ENCODE measurements at places on chromosomes 6 and 20. TPM values are rescaled to one million over a fixed set of nuclear protein-coding genes. Genes with fewer than 3 reads are reported as not detected.
A peak's percentile ranks its signal among the peaks of the same experiment; 100 is the strongest.

- no peak for DNase-seq
Observed at GRCh38 chr20:9515741-9516233, 1.4 kb downstream of the LAMP5 start.

- DNase-seq = no peak
Observed at GRCh38 chr6:113574147-113574546, 283.0 kb upstream of the MARCKS start.

Gene RIMS4
- 1.3 TPM for total RNA-seq

Gene MEP1A
- not detected for total RNA-seq

DNA sequence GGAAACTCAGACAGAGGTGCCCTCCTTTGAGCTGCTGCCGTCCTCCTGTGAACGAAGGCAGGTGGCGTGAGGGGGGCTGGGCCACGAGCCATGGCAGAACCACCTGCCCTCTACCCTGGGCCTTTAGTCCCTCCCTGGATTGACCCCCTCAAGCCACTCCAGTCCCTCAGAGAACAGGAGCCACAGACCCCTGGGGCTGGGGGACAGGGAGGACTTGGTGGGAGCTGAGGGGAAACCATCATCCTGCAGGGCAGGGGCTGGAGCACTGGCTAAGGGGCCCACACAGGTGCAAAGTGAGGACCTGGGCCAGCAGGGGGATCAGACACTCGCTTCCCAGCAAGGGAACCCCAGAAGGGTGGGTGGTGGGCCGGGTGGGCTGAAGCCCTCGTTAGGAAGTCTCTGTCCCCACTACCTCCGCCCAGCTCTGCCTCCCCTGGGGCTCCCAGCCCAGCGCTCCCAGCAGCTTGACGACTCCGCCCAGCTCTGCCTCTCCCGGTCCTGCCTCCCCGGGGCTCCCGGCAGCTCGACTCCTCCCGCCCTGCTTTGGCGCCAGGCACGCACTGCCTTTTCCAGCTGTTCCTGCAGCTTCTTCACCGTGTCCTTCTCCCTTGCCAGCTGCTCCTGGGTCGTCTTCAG, 44.4 kb downstream of the DSTN start:
- peak; percentile 43 for DNase-seq

Gene UBD
- total RNA-seq = not detected

Gene DLL1
- total RNA-seq = 11.2 TPM

GRCh38 chr6:33339193-33339592, 21.6 kb upstream of the ZBTB22 start:
- no peak for DNase-seq

- no peak for DNase-seq
Observed at GRCh38 chr6:137808191-137808590, 58.9 kb upstream of the TNFAIP3 start.

Gene PROKR2
- not detected for total RNA-seq

DNA sequence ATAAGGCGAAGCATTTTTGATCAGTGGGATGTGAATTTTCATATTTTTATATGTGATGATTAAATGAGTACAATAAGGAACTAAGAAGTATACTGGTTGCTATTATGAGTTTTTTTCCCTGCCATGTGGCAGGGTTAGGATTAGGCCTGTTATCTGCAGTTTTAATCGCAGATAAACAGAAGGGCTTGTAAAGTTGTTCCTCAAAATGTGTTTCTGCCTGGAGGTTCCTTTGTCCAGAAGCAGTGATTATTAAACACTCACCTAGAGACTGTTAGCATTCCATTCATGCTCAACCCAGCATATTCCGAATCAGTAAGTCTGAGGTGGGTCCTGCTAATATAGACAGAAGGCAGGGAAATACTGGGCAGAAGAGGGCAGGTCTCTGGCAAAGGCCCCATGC, 316.0 kb downstream of the CLIC5 start:
- no peak for DNase-seq

DNA sequence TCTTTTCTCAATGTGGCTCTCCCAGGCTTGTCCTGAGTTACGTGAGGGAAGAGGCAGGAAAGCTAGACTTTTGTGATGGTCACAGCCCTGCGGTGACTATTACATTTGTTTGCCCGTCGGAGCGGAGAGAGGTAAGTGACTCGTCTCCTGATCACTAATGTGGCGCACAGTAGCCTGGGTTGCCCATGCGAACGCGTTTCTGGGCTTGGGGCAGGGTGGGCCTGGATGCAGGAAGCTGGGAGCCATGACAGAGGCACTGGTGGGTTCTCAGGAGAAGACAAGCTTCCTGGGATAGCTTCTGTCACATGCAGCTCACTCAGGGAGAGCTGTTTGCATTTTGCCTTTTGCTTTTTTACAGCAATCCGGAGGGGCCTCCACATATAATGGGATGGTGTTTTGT, 60.6 kb downstream of the IGF2R start:
- no peak for DNase-seq

DNA sequence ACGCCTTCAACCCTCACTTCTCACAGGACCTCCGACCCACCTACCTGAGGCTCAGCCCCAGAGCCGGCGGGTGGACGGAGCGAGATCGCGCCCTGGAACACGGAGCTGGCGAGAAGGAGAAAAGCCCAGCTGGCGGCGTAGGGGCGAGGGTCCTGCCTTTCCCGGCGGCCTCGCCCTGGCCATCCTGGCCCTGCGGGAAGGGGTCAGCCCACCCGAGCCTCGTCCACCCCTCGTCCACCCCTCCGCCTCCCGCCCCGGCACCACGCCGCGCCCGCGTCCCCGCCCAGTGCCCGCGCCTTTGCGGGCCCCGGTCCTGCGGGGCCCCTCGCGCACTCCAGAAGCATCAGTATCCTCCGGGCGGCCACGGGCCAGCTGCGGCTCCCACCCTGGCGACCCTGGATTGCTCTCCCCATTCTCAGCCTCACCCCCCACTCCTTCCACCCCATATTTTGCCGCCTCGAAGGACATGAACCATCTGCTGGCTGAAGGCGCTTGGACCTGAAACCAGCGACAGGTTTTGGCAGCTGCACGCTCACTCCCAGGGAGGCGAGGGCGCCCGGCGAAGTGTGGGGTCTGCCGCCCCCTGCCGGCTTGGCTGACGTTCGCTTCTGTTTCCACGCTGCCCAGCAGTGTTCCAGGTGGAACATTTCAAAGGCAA, 65.1 kb downstream of the PLG start:
- DNase-seq = no peak

- no peak for DNase-seq
Observed at GRCh38 chr6:120395330-120395729, 939.0 kb downstream of the TBC1D32 start.

DNA sequence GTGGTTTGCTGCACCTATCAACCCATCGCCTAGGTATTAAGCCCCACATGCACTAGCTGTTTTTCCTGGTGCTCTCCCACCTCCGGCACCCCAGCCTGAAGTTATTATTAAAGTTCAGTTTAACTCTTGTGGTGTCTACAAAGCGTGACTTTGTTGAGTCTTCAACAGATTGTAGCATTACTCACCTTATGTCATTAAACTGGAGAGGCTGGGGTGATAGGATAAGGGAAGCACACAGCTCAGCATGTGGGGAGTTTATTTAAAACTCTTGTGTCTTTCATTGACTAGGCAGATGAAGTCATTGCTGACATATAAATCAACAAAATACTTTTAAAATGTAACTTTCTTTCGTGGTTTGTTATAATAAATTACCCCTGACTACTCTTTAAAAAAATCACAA, 84.7 kb upstream of the GCM1 start:
- no peak for DNase-seq

- DNase-seq = no peak
Observed at GRCh38 chr6:142132625-142133024, at the start of gene GJE1. GJE1 (plus strand) TSS chr6:142132925; CDS start chr6:142133159, 234 bp downstream.

DNA sequence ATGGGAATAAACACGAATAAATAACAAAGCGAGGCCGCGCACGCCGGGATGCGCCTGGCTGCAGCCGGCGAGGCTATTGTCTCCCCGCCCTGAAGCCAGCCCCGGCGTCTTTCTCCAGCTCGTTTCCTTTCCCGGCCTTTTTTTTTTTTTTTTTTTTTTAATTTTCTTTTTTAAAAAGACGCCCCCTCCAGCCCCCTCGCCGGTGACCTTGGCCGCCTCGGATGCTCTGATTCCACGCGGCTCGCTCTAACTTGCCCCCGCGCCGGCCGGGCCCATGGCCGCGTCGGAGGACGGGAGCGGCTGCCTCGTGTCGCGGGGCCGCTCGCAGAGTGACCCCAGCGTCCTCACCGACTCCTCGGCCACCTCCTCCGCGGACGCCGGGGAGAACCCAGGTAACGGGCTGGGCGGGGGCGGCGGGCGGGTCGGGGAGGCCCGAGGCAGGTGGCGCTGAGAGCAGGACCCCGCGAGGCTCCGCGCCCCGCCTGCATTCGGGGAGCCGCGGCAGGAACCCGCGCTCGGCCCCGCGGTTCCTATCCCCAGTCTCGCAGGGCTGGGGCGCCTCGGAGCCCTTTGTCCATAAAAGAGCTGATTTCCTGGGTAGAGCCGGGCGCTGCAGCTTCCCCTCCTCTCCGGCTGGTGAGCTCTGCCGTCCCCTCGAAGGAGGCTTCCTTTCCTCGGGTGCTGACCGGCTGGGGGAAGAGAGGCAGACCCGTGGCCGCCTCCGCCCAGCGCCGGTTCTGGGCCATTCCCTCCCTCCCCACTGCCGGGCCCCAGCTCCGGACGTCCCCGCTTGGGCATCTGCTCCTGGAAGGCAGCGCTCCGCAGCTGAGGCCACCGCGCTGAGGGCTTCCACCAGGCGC, 631 bp downstream of the PHACTR3 start:
- DNase-seq = no peak

DNA sequence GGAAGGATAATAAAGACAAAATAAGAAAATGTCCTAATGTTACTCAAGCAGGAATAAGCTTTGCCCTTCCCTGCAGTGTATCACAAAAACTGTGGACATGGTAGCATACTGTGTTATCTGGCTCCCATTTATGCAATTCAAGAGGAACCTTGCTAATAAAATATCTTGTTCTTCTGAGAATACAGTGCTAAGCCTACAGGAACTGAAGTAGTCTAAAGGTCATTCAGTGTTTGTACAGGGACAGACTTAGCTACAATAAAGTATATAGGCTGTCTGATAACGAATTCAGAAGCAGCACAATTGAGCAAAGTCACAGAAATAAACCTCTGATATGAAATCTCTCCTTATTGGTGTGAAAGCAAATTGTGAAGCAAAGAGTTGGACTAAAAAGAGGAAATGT, 59.6 kb upstream of the SDHAF4 start:
- no peak for DNase-seq

GRCh38 chr6:91802431-91802830, 1215.6 kb upstream of the MAP3K7 start:
- DNase-seq = peak; percentile 23

- DNase-seq = no peak
Observed at GRCh38 chr6:15535495-15536197, 127.2 kb downstream of the DTNBP1 start.

GRCh38 chr6:131433927-131434326, 139.1 kb upstream of the ARG1 start:
- DNase-seq = no peak

Measured in skin of body (tissue), 3 donors.